NT2/D1 (cell line): ENCODE measurements at places on chromosomes 7 and 10.

DNA sequence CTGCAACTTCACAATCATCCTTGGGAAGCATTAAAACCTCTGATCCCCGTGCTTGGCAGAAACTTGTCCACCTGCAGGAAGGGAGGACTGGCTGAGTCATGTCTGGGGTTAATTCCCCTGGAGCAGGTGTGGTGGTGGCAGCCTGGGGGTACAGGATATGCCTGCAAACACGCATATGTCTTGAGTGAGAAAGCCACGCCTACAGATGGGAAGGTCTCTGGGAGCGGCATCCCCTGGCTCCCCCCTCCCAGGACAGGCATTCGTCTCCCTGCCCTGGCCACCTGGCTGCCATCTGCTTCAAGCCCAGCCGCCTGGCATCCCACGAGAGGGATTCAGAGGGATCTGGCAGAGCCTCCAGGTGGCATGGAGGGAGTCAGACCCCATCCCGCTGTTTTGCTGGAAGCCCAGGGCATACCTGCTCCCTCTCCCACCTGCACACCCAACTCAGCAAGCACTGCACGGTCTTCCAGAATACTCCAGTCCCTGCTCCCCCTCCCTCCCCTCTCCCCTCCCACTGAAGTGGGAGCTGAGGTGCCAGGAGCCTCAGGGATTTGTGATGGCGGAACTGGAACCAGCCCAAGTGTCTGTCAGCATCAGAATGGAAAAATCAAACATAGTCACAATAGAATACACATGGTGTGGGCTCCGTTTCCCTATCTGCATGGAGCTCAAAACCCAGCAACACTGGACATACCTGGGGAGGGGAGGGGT, 61.0 kb downstream of the CAMK2B start:
- DNase-seq: no peak

- DNase-seq: no peak
Observed at GRCh38 chr7:137609500-137609899, 237.3 kb downstream of the DGKI start.

- DNase-seq: no peak
Observed at GRCh38 chr10:115942101-115942500, 330.9 kb downstream of the GFRA1 start.

- no peak for DNase-seq
Observed at GRCh38 chr7:28705350-28705749, 252.8 kb downstream of the TRIL start.

- no peak for DNase-seq
Observed at GRCh38 chr10:102147561-102147960, 4.6 kb upstream of the NOLC1 start.

DNA sequence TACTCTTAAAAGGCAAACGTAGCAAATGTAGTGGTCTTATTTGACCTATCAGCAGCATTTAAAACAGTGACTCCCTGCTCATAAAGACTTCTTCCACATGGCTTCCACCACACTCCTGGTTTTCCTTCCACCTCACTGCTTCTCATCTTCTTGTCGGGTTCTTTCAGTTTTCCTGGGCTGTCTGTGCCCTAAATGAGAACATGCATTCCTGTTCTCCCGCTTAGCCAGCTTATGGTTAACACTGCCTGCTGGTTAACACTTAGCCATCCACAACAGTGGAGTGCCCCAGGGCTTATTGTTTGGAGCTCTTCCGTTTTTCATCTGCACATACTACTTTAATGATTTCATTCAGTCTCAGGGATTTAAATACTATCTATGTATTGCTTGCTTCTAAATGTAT, 34.3 kb upstream of the EXOC6 start:
- DNase-seq: no peak

DNA sequence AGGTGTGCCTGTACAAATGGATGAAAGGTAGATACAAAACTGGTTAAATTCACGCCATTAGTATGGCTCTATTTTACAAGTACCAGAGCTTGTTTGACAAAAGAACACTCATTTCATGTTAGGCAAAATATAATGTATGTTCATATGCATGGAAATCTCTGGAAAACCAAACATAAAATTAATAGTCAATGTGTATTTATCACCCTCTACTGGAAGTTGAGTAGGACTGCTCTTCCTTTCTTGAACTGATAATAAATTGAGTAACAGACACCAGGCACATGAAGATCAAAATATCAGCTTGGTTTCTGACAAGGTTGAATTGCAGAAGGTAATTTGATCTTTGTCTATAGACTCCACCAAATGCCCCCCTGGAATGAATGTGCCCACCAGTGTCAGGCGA, 19.8 kb upstream of the AKR1B1 start:
- no peak for DNase-seq

DNA sequence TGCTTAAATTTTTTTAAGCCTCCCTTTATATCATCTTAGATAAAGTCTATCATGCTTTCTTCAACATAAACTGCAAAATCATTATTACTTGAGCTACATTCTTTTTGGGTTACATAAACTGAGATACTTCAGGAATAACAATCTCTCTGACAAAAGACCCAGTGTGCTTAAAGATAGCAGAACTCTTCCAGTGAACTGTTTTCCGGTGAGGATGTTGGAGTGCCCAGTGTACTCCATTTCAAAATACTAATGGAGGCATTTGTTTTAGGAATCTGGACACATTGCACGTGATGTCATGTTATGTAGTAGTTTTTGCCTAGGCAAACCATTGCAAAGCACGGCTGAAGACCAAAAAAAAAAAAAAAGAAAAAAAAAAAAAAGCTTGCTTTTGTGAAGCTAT, 388.2 kb upstream of the CELF2 start:
- no peak for DNase-seq

DNA sequence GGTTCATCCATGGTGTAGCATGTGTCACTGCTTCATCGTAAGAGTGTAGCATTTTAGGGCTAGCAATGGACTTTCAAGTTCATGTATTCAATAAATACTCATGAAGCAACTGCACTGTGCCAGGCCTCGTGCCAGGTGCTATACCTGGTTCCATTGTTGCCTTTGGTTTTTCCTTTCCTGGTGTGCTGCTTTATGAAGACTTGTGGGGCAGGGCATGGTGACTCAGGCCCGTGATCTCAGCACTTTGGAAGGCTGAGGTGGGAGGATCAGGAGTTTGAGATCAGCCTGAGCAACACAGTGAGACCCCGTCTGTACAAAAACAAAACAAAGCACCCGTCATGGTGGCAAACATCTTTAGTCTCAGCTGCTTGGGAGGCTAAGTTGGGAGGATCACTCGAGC, 2.2 kb upstream of the CPA4 start:
- DNase-seq: no peak

DNA sequence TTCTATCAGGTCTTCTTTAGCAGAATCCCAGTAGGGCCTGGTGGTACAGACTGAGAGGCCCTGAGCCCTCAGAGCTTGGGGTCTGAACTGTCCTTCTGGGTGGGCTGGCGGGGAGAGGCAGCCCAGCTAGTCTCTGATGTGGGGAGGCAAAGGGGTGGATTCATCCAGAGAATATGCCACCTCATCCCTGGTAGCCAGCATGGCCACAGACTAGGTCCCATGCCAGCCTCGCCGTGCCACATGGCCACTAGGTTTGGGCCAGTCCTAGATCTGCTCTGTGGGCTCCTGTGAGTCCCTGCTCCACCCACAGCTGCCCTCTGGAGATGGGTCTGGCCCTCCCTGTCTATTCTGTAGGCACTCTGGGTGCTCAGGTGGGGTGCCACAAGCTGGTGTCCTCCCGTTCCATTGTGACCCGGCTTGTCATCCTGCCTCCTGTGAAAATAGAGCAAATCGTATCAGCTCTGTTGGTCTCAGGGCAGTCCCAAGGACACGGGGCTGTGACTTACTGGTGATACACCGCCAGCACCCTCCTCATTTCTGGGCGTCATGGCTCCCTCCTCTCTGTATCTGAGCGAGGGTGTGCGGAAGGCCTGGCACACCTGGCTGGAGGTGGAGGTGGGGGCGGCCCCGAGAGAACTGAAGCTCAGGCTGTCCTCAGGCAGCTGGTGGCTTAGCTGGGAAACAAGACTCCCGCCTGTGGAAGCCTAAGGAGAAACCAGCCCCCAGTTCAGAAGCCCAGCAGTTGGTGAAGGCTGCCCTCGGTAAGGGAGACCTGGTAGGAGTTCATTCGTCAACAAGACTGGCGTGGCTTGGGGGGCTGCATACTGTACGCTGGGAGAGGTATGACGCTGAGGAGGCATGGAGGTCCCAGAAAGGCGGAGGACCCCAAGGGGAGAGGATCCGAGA, 33.3 kb downstream of the UNC5B start:
- no peak for DNase-seq

GRCh38 chr7:90599892-90600555, 3.9 kb downstream of the CDK14 start:
- DNase-seq: no peak

- no peak for DNase-seq
Observed at GRCh38 chr7:14954035-14954434, 51.5 kb upstream of the DGKB start.

DNA sequence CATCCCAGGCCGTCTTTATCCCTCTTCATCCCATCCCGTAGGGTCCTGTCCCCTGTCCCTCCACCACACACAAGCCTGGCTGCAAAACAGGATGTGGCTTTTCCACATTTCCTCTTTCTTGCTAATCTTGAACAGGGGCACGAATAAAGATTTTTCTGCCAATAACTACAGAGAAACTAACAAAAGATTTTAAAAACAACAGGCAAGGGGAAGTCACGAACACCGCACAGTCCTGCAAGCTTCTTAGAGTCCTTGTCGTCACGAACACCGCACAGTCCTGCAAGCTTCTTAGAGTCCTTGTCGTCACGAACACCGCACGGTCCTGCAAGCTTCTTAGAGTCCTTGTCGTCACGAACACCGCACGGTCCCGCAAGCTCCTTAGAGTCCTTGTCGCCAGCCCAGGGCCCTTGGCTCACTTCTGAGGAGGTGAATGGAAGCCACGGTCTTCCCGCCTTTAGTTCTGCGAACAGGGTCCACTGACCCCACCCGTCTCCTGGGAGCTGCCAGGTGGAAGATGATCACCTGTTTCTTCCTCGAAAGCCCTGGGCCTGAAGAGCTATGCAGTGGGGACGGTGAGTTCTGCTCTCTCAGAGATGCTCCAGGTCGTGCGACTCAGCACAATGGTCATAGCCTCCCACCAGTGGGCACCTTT, 10.3 kb upstream of the INSIG1 start:
- DNase-seq: no peak

- DNase-seq: no peak
Observed at GRCh38 chr7:128357217-128357613, 4.3 kb downstream of the PRRT4 start.

DNA sequence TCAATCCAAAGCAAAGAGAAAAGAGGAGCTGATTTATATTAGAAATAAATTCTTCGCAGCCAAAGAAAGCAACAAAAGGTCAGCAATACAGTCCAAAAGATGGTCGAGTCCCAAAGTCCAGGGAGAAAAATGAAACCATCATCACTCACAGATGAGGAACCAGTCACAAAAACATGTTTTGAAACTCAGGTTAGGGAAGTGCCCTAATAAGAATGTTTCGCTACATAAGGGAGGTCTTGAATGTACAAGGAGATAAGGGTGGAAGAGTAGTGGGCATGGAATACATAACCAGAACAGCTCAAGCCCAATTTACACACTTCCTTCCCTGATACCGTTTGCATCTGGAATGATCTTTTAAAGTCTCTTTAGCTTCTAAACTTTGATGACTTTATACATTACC, 53.6 kb downstream of the VPS41 start:
- DNase-seq: no peak

DNA sequence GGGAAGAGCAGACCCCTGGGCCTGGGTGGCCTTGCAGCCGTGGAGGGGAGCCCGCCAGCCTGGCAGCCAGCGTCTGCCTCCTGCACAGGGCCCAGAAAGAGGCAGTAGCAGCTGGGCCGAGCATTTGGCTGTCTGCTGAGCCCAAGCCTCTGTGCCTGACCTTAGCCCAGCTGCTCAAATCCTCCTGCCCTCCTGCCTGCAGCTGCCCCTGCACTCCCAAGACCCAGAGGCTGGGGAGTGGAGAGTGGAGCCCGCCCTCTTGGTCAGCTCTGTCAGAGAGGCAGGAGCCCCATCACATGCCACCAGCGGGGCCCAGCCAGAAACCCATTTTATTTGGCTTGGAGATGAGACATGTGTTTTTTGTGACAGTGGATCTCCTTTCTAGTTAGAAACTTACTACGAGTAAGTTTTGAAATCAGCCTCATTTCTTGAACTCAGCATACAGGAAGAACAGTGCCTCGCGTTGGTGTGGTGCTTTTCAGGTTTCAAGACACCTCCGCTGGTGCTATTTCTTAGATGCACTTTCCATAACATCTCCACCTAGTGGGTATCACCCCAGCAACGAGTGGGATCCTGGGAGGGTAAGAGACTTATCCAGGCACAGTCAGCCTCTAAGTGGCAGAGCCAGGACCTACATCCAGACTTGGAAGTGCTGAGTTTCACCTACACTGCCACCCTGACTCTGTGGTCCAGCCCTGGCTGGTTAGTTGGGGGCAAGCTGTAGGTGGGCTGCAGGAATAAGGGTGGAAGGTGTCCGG, 477.1 kb downstream of the RPS24 start:
- DNase-seq: no peak

DNA sequence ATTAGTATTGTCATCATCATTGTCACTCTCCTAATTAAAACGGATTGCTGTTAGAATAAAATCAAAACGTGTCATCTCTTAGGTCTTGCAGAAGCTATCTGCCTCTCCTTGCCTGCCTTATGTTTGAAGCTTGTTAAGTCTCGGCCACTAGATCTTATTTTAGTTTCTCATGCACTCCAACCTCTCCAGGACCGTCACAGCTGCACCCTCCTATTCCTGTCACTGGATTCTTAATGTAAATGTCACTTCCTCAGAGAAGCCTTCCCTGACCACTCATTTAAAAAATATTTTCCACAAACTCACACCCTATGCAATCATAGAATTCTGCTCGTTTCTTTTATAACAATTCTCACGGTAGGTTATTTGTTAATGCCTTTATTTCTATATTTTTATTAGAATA, 103.9 kb upstream of the DKK1 start:
- DNase-seq: no peak

DNA sequence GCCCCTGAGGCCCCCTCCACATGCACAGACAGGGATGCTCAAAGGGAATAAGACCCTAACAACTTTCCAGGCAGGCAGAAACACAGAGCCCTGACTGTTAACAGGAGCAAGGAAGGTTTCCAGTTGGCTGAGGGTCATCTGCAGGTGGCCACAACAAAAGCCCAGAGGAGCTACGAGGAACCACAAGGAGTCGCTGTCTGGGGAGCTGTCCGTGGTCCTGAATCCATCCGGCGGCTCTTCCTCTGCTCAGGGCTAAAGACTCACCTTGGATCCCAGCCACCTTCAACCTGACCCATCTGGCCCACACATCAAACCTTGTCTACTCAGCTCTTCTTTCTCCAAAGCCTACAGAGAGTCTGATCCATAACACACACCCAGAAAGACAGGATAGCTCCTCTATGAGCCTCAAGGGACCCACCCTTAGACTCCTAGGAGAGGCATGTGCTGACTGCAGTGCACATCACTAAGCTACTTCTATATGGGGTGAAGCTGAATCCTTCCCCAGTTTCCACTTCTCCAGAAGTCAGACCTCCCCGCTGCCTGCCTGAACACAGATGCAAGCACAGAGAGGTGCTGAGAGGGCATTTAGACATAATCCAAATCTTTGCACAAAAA, 104.0 kb downstream of the SLIT1 start:
- DNase-seq: peak; percentile 54

DNA sequence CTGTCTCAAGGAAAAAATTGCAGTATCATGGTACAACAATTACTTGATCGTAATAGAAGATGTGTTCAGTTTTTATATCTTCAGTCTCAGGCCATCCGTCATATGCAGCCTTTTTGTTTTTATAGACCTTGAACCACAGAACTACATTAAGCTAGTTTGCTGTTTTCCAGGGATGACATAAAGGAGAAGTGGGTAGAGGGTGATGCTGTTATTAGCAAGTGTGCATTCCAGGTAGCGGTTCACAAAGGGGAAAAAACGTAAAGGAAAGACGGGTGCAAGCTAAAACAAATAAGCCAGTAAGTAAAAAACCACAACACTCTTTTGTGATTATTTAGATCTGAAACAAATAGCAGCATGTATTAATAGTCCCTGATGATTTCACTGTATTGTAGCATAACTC, 71.7 kb downstream of the BMPR1A start:
- no peak for DNase-seq
